ENCODE measurements at places on chromosomes 7 and 10.

GRCh38 chr7:144256112-144256511 is 8.5 kb downstream of the OR2A7 start:
- DNase-seq: no peak

GRCh38 chr10:45106236-45106856 is 105.6 kb downstream of the ZNF22 start:
- no peak for DNase-seq

DNA sequence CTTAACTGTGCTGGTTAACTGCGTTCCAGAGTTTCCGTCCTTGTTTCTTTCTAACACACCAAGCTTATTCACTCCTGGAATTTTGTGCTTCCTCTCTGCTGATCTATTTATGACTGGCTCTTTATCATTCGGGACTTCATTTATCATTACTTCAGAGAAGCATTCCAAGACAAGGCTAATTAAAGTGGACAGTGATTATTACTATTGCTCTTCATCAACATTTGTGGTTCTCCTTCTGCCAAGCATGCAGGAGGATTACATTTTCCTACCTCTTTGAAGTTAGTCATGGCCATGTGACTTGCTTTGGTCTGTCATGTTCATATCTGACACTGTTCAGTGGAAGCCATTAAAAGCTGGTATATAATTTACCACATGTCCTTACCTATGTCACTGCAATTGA is 172.4 kb upstream of the AGR3 start:
- DNase-seq: no peak

GRCh38 chr10:11162828-11163599 is 145.3 kb downstream of the CELF2 start:
- DNase-seq: no peak

DNA sequence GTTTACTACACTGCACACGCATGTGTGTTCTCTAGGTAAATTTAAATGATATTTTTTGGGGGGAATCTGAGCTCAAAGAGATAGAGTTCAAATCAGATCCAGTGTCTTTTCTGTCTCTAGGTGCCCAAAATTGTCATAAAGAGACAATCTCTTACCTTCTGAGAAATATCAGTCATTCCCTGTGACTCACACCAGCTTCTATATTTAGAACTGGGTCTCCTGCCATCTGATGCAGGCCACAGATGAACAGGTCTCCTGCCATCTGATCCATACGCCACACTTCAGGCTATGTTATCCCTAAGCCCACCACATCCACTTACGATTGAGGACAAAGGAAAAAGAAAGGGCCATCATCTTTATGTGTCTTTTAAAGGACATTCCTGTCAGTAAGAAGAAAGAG is 136.3 kb upstream of the LAMB4 start:
- DNase-seq: no peak
